ENCODE measurements at places on chromosomes 6 and 20. TPM values are rescaled to one million over a fixed set of nuclear protein-coding genes. Genes with fewer than 3 reads are reported as not detected.

Gene PI3
- total RNA-seq = 45.3 TPM

Gene ADGRF5
- total RNA-seq = 0.48 TPM

Gene C6orf132
- total RNA-seq = 15.8 TPM

Gene PPP1R18
- 44.1 TPM for total RNA-seq

Gene OR2J2
- not detected for total RNA-seq

Gene ILRUN
- total RNA-seq = 48.9 TPM

Gene SIRPB2
- total RNA-seq = 0.21 TPM

Gene TRIM31
- total RNA-seq = not detected

Gene TUBB2B
- 10.8 TPM for total RNA-seq

Gene PNLDC1
- under 0.01 TPM for total RNA-seq

Gene RSPH9
- 0.21 TPM for total RNA-seq

Gene ACSS1
- total RNA-seq = 2.6 TPM

Gene TMEM217
- 4.8 TPM for total RNA-seq

Gene CLVS2
- total RNA-seq = not detected

Gene SPATA2
- total RNA-seq = 0.96 TPM

Gene SASH1
- 9.4 TPM for total RNA-seq

Gene FAM209A
- not detected for total RNA-seq

Gene BMP7
- not detected for total RNA-seq

Gene RIPOR3
- 0.64 TPM for total RNA-seq

Gene CNBD2
- 0.64 TPM for total RNA-seq

Gene SLC17A3
- total RNA-seq = not detected

Gene CBLN4
- total RNA-seq = not detected

Gene IL17F
- not detected for total RNA-seq

Gene GNAS-AS1
- total RNA-seq = 0.48 TPM

Gene CALHM5
- under 0.01 TPM for total RNA-seq

Gene TPX2
- 7.0 TPM for total RNA-seq

Gene SPATS1
- not detected for total RNA-seq

Gene HRH3
- total RNA-seq = not detected

Gene TSHZ2
- total RNA-seq = 2.2 TPM

Gene CPXM1
- total RNA-seq = not detected

Gene RNF217
- 20.5 TPM for total RNA-seq

Gene TSPO2
- not detected for total RNA-seq

Gene VARS2
- total RNA-seq = 21.7 TPM

Gene SPTLC3
- 5.1 TPM for total RNA-seq

Gene LAMA5
- 124 TPM for total RNA-seq

Gene TRERF1
- total RNA-seq = 0.96 TPM

Gene DSP
- total RNA-seq = 710 TPM

Gene C20orf202
- total RNA-seq = not detected

Gene NKAIN4
- total RNA-seq = 1.2 TPM

Gene SIRPD
- not detected for total RNA-seq

Gene LY86
- total RNA-seq = not detected

Gene CLDN20
- total RNA-seq = not detected

Gene PRPH2
- total RNA-seq = not detected

Gene MDFI
- 113 TPM for total RNA-seq

Gene MAVS
- 13.0 TPM for total RNA-seq

Gene TFAP2A
- total RNA-seq = 11.9 TPM

Gene EMILIN3
- total RNA-seq = not detected

Gene MLN
- not detected for total RNA-seq

Gene ADISSP
- 20.2 TPM for total RNA-seq

Gene CASS4
- total RNA-seq = 0.24 TPM

Gene PPDPF
- total RNA-seq = 77.1 TPM

Gene C20orf204
- 0.85 TPM for total RNA-seq

Gene LGSN
- not detected for total RNA-seq

Gene WRNIP1
- 83.3 TPM for total RNA-seq

Gene APOM
- total RNA-seq = 0.96 TPM

Gene BPIFB4
- total RNA-seq = not detected

Gene SLC26A8
- not detected for total RNA-seq

Gene C6orf58
- total RNA-seq = not detected

Gene DNAH8
- total RNA-seq = not detected
